ENCODE measurements at places on chromosomes 4 and X.

- DNase-seq: no peak
These were observed 15.8 kb downstream of the SMAD1 start for GRCh38 chr4:145497199-145498149.

DNA sequence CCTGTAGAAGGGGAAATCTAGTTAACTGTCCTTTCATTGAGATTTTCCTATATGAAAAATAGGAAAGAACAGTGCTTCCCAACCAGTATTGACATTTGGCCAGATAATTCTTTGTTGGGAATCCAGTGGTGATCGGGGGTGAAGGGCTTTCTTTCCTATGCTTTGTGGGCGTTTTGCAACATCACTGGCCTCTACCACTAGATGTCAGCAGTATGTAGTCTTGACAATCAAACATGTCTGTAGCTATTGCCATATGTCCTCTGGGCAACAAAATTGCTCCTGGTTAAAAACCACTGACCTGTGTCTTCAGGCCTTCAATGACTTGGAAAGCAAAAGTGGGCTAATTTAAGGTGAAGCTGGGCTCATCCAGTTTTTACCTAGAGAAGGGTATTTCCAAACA is 658.5 kb downstream of the DACH2 start:
- no peak for DNase-seq

DNA sequence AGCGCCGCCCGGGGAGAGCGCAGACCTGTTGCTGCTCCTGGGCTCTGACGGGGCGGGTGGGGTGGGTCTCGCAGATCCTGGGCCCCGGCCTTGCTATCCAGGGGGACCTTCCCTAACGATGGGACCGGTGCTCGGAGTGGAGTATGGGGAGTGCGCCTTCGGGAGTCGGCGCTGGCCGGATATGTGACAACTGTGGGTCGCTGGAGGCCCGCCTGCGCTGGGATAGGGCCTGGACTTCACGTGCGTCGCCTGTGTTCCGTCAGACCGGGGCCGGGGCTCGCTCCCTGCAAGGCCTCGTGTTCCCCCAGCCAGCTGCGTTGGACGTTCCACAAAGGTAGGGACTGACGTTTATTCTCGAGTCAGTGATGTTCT is 1.3 kb downstream of the TBL1X start:
- DNase-seq: no peak

- peak; percentile 2 for DNase-seq
These were observed 22.1 kb downstream of the PIR start for GRCh38 chrX:15471028-15471427.

GRCh38 chr4:26455571-26455970 is 34.7 kb downstream of the CCKAR start:
- DNase-seq: no peak

All from stimulated activated CD8-positive, alpha-beta memory T cell treated with anti-CD3 and anti-CD28 coated beads, Interleukin-2, amount 100 ng/mL, for 1 hour (primary cell).